ENCODE measurements at places on chromosomes 5 and 9.
A peak's percentile ranks its signal among the peaks of the same experiment; 100 is the strongest.

GRCh38 chr5:59119480-59119879, 536.6 kb downstream of the RAB3C start:
- ATAC-seq = no peak

DNA sequence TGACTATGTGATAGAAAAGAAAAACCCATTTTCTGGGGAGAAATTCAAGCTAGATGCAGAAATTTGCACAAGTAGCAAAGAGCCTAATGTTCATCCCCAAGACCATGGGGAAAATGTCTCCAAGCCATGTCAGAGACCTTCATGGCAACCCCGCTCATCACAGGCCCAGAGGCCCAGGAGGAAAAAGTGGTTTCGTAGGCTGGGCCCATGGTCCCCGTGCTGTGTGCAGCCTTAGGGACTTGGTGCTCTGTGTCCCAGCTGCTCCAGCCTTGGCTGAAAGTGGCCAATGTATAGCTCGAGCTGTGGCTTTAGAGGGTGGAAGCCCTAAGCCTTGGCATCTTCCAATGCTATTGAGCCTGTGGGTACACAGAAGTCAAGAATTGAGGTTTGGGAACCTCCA, 711.2 kb upstream of the ZNF608 start:
- no peak for ATAC-seq

DNA sequence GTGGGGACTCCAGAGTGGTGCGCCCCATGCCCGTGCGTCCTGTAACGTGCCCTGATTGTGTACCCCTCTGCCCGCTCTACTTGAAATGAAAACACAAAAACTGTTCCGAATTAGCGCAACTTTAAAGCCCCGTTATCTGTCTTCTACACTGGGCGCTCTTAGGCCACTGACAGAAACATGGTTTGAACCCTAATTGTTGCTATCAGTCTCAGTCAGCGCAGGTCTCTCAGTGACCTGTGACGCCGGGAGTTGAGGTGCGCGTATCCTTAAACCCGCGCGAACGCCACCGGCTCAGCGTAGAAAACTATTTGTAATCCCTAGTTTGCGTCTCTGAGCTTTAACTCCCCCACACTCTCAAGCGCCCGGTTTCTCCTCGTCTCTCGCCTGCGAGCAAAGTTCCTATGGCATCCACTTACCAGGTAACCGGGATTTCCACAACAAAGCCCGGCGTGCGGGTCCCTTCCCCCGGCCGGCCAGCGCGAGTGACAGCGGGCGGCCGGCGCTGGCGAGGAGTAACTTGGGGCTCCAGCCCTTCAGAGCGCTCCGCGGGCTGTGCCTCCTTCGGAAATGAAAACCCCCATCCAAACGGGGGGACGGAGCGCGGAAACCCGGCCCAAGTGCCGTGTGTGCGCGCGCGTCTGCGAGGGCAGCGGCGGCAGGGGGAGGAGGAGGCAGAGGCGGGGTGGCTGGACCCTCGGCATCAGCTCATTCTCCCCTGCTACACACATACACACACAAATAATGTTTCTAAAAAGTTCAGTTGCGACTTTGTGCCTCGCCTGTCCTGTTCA, 668 bp downstream of the GLIS3 start:
- ATAC-seq = peak; percentile 38

DNA sequence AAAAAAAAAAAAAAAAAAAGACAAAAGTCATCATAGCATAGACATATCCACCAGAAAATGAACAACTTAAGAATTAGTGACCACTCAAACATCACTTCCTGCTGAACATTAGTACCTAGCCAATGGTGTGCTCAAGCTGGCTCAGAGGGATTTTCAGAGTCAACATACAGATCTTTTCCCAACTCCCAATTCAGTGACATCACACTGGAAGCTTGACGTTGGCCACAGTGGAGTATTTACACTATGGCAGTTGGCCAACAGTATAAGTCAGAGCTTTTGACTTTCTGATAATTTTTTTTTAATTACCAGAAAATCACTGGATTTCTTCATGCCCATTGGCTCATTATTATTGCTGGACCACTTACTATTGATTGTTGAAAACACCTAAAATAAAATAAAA, 383.5 kb downstream of the ARHGEF28 start:
- ATAC-seq = no peak

All from motor neuron (in vitro differentiated cells).